ENCODE measurements at places on chromosomes 13 and 19.

DNA sequence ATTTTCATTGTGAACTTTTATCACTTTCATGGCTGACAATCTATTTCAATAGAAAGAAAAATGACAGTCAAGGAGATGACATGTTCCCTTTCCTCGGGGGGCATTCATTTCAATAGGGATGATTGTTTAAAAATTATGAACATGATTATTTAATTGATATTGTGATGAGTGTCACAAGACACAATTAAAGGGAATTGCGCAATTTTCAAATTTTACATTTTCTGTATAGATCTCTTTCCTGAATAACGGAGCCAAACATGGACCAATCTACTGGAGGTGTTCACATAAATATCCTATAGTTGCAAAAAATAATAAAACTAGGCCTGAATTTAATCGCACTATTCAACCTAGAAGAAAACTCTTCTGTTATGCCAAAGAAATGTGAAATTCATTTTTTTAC lies 1274.6 kb downstream of the SLITRK5 start:
- no peak for DNase-seq

GRCh38 chr19:23774106-23774505 lies 15.4 kb upstream of the ZNF681 start:
- DNase-seq: no peak

GRCh38 chr19:18262917-18263316 lies 11.3 kb downstream of the IQCN start:
- DNase-seq: no peak

DNA sequence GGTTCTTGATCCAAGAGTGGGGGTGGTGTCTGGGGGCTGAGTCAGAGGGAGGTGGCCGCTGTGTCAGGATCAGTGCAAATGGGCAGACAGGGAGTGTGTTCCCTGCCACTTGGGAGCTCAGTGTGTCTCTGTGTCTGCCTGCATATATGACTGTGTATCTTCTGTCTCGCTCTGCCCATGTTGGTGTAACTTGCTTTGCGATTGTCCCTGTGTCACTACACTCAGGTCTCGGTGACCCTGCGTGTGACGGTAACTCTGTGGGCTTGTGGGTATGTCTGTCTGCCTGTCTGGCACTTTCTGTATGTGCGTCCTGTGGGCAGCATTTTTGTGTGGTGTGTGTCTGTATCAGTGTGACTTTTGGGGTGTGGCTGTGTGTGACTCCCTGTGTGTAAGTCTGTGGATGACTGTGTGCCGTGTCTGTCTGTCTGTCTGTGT lies 8.2 kb upstream of the ERFL start:
- no peak for DNase-seq

- DNase-seq: no peak
Observed at GRCh38 chr19:44972802-44973201, 17.6 kb downstream of the CLPTM1 start.

DNA sequence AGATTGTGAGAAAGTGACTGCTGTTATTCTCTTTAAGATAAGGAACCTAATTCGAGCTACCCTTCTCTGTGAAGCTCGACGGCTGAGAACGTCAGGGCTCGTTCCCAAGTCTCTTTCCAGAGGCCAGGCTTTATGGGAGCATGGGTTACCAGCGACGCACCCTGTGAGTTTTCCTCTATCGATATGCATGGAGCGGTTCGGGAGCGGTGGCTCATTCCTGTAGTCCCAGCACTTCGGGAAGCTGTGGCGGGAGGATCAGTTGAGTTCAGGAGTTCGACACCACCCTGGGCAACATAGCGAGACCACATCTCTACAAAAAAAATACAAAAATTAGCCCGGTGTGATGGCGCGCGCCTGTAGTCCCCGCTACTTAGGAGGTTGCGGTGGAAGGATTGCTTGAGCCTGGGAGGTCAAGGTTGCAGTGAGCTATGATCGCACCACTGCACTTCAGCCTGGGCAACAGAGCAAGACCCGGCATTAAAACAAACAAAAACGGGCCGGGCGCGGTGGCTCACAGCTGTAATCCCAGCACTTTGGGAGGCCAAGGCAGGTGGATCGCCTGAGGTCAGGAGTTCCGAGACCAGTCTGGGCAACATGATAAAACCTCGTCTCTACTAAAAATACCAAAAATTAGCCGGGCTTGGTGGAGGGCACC lies 681 bp upstream of the ZNF606 start:
- no peak for DNase-seq
